ENCODE measurements at places on chromosomes 5 and 9.

- no peak for DNase-seq
Measured at GRCh38 chr9:75282047-75282446, 193.7 kb downstream of the OSTF1 start.

- DNase-seq = no peak
Measured at GRCh38 chr9:32741706-32742105, 41.6 kb upstream of the TMEM215 start.

DNA sequence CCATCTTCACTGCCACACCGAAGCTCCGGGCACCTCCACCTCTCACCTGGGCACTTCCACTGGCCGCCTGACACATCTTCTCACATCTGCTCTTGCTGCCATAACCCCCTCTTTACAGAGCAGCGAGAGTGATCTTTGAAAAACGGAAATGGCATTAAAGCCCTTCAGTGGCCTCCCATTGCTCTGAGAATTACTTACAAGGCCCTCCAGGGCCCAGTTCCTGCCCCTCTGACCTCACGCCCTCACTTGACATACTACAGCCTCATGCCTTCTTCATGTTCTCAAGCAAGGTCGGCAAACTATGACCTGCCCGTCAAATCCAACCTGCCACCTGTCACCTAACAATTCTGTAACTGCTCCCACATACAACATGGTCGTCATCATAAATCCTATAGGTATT lies 187.3 kb downstream of the NR3C1 start:
- DNase-seq = no peak

- DNase-seq = peak; percentile 77
Measured at GRCh38 chr5:151663617-151664293, 23.0 kb downstream of the SPARC start.

DNA sequence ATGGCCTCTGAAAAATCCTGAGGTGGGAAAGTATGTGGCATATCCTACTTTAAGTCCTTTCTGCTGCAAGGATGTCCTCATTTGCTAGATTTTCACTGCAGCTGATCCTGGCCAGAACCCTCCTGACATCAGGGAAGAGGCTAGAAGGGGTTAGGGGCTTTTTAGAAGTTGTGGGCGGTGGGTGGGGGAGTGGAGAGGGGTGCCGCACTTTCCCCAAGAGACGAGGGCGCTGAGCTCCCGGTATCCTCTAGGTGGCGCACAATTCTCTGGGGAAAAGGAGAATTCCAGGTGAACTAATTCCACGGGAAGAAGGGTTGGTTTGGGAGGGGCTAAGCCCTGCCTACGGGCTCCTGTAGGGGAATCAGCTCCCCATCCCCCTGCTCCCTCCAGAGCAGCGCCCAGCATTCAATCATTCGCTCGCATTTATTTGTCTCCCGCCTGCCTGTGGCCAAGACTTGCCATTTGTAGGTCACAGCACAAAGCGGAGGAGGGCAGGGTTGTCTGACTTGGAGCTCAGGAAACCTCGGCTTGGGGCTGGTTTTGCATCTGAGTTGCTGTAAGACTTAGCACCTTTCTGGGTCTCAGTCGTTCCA lies 42.9 kb upstream of the HAND1 start:
- no peak for DNase-seq

DNA sequence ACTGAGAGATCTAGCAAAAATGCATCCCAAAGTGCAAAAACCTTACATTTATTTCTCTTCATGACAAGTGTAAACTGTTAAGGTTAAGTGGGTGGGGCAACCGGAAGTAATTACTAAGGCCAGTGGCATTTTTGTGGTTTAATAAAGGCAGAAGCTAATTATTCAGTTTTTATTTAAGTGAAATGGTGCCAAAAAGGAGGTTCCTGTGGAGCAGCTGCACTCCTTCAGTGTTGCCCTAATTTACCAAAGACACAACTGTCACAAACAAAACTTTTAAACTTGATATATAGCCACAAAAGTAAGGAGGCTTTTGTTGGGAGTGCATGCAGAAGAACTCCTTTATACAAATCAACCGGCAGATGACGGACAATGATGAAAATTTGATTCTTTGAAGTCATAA lies 81.6 kb downstream of the NDUFS4 start:
- no peak for DNase-seq

GRCh38 chr5:95836544-95836943 lies 14.0 kb upstream of the GLRX start:
- no peak for DNase-seq

DNA sequence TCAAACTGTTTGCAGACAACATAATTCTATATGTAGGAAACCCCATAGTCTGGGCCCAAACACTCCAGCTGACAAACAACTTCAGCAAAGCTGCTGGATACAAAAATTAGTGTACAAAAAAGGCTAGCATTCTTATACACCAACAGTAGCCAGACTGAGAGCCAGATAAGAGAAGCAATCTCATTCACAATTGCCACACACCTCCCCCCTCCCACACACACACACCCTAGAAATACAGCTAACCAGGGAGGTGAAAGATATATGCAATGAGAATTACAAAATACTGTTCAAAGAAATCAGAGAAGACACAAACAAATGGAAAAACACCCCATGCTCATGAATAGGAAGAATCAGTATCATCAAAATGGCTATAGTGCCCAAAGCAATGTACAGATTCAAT lies 9.0 kb downstream of the MTREX start:
- no peak for DNase-seq

GRCh38 chr5:71982717-71983395 lies 124.4 kb upstream of the MAP1B start:
- DNase-seq = no peak
